EL (cell line): ENCODE measurements at places on chromosomes 1 and 21.
A peak's percentile ranks its signal among the peaks of the same experiment; 100 is the strongest.

DNA sequence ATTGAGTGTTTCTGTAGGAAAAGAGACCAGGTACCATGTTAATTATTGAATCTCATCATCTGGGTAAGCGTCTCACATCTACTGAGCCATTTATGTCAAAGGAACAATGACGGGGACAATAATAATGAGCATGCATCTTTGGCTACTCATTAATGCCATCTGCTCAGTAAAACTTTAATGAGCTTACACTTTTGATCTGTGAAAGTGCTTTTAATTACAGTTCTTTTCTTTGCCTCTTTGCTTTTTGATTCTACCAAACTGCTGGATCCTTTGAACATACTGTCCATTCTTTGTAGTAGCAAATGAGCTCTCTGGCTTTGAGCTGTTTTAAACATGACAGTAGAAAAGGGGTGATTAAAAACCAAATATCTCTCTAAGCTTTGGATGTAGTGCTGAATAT is 181.2 kb upstream of the IVNS1ABP start:
- no peak for DNase-seq

DNA sequence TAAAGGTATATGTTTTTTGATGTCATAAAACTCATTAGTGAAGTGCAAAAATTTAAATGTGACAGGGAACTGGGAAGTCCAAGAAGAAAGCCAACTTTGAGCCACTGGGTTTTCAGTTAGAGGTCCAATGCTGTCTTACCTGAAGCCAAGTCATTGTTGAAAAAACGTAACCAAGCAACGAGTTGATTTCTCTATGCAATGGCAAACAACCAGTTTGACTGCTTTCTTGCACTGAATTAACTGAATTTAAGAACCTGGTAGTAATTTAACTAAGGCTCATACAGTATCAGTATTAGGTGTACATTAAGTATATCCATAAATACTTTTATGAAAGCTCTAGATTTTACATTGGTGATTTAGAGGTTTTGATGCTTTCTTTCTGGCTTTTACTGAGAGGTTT is 20.2 kb upstream of the S1PR1 start:
- no peak for DNase-seq

GRCh38 chr1:33848205-33848937 is 15.5 kb upstream of the HMGB4 start:
- DNase-seq, result no peak

- DNase-seq, result peak; percentile 26
Observed at GRCh38 chr1:17167041-17167785, 37.7 kb upstream of the PADI1 start.

GRCh38 chr21:18499761-18500376 is 96.3 kb upstream of the TMPRSS15 start:
- DNase-seq, result peak; percentile 2

DNA sequence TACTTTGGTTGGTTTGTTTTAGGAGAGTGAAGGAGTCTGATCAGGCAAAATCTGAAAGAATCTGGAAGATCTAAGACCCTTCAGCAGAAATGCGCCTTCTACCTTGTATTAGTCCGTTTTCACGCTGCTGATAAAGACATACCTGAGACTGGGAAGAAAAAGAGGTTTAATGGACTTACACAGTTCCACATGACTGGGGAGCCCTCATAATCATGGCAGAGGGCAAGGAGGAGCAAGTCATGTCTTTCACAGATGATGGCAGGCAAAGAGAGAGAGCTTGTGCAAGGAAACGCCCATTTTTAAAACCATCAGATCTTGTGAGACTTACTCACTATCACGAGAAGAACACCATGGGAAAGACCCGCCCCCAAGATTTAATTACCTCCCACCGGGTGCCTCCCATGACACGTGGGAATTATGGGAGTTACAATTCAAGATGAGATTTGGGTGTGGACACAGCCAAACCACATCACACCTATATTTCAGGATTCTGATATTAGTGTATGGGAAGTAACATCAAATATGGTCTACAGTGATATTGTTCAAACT is 99.3 kb downstream of the GLUL start:
- DNase-seq, result no peak

DNA sequence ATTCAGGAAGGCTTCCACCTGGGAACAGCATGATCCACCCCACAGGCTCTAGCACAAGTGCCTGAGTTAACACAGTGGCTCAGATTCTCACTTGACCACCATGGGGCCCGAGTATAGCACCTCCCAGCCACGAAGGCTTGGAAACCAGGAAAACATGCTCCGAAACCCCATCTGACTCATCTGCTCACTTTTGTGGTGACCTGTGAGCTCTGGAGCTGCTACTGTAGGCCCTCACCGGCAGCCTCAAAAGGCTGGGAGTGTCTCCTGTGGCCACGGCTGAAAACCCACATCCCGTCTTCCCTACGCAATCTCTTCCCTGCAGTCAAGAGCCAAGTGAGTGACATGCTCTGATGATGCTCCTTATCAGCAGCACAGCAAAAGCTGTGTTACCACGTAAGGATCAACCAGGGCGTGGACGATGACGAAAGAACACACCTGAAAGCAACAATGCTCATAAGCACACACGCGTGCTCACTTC is 81.4 kb downstream of the TGFBR3 start:
- no peak for DNase-seq
